ENCODE measurements at places on chromosomes 6 and 20.

DNA sequence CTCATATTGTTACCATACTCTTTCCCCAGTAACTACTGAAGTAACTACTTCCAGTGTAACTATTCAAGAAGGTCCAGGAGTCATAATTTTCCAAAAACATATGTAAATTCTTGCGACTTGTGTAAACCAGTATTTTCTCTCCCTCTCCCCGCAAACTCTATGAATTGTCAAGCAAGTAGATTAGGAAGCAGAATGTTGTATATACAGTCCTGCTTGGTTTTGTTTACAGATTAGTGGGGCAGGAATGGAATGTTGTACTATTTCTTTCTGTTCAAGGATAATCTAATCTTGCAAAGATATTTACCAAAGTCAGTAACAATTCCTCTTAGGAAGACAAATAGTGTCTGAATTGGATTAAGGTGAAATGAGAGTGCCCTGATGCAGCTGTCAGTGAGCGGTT is 234.9 kb upstream of the PLN start:
- no peak for DNase-seq

DNA sequence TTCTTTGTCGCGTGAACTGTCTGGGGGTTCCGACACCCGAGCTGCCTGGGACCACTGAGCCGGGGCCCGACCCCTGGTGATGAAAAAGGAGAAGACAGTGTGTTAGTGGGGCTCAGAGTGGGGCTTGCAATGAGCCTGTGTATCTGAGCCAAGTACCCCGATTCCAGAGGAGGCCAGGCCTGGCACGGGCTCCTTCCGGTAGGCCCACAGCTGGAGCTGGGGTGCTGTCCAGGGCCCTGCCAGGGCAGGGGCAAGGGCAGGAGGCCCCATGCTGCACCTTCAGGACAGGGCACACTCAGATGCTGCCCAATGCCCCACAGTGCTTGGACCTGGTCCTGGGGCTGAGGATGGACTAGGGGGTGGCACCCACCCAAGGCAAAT is 89.4 kb downstream of the TAF4 start:
- DNase-seq = no peak

GRCh38 chr20:62634330-62634967 is 7.9 kb upstream of the SLCO4A1 start:
- no peak for DNase-seq

DNA sequence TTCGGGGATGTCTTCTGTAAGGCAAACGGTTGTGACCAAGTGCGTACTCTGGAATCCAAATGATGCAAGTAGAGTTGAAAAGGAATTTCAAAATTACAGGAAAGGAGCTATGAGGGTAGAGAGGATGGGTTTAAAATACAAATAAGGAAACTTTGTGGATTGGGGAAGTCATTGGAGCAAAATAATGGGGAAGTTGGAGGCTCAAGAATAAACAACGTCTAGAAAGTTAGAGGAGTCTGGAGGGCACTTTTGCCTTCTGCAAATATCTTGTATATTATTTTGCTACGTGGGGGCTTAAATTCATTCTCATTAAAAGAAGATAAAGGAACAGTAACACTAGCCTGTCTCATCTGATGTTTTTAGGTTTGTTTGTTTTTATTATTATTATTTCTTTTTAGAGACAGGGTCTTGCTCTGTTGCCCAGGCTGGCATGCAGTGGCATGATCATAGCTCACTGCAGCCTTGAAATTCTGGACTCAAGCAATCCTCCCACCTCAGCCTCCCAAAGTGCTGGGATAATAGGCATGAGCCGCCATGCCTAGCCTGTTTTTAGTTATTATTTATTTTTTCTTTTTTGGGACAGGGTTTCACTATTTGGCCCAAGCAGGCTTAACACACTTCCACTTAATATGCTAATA is 55.0 kb upstream of the TNFAIP3 start:
- DNase-seq = no peak

DNA sequence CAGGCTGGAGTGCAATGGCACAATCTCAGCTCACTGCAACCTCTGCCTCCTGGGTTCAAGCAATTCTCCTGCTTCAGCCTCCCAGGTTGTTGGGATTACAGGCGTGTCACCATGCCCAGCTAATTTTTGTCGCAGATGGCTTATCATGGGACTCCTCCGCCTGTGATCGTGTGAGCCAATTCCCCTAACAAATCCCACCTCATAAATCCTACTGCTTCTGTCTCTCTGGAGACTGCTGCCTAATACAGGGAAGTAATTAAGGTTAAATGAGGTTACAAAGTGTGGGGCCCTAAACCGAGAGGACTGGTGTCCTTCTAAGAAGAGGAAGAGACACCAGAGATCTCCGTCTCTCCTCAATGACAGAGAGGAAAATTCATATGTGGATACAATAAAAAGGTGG is 52.0 kb downstream of the TRPC4AP start:
- no peak for DNase-seq

DNA sequence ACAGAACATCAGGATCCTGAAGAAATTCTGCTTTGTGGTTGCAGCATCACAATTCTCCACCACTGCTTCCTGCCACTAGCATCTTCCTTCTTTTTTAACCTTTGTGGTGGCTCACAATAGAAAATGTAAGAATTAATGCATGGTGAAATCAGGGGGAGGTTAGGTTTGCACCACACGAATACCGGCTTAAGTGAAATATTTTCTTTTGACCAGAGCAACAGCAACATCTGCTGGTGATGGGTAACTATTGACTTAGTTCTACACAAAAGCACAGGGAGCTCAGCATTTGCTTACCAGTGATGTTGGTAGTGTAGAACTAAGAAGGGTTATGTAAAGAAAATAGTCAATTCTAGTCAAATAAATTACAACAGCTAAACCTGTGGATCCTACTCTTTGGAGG is 280.5 kb downstream of the SYNE1 start:
- no peak for DNase-seq

DNA sequence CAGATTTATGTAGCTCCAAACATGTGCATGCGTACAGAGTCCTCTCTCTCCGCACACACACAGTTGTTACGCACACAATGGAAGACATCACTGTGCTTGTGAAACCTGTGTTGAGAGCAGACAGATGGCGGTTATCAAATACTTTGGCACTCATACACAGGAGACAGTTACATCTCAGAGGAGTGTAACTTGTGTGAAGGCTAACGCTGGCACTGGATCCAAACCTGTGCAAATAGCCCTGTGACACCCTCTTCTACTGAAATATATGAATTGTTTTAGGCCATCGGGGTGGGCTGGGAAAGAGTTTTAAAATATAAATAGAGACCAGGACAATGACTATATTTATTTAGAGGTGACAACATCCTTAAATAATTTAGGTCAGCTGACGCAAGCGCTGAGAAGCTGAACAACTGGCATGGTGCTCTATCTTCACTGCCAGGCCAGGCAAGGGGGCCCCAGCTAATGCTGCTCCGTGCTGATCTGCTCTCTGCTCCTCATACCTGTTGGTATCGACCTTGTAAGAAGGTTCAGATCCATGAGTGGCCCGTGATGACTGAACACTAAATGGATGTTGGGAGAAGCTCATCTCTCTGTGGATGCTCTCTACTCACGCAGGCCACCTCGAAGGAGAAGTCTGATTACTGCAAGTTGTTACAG is 69.4 kb downstream of the FOXC1 start:
- no peak for DNase-seq

DNA sequence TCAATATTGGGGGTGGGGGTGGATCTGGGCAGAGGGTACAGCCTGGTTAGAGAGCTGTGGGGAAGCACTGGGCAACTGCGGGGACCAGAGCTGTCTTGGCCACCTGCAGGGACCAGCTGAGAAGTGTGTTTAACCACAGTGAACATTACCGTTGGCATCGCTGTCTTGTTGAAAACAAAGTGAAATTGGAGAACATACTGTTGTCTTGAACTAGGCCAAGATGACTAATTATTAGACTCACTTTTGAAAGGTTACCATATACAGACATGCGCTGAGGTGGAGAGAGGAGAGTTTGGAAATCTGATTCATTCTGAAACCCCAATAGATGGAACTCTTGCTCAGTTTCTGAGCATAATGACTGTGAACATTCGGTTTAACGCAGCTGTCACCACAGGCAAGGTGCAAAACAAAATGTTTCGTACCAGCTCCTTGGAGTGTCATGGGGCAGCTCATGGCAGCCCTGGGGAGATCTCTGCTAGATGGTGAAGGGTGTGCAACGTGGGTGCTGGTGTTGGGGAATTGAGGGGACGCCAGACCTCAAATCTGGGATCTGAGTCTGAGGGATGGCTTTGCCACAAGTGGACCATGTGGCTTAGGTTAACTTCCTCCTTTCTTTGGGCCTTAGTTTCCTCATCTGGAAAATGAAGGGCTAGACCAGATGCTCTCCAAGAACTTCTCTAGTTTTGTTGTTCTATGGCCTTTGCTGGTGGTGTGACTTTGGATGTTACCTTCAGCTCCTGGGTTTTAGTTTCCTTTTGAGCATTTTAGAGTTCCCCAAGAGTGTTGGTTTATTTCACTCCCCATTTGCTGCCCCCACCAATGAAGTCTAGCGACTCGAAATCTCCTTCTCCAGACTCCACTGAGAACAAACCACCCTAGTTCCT is 24.6 kb upstream of the GTSF1L start:
- DNase-seq = no peak

DNA sequence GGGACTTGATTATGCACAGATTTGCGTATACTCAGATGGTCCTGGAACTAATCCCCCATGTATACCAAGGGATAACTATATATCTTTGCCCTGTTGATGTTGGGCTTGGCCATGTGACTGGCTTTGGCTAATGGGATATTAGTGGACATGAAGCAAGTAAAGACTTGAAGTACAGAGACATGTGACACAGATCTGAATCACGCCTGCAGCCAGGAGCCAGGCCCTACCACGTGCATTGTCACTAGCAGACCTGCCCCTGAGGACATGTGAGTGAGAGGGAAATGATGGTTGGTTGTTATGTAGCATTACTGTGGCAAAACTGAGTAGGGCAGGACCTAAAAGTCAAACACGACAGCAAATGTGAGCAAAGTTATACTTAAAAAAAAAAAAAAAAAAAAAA is 155.7 kb downstream of the AKAP7 start:
- DNase-seq = no peak

DNA sequence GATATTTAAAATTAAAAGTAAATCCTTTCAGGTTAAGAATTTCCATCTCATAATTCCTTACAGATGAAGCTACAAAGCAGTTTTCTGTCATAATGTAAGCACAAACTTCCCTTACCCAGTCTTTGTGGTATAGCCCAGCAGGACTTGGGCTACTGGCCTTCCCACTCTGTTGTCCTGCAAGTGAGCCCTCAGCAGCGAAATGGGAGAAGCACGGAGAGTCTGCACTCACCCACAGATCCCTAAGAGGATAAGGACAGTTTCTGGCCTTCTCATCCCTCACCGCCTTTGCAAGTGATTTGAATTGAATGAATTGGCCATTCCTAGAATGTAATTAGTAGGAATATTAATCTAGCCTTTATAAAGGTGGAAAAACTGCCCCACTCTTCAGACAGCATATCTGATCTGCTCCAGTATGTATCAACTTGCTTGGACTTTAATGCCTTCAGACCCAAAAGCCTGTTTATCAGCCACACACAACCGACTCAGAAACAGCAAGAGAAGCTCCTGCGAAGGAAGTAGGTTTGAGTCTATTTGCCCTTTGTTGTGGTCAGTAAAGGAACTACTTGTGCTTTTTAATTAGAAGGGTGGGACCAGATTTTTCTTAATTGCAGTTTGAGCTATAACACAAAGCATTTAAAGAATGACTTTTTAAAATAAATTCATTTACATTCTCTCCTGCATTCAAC is 29.9 kb upstream of the PRDM1 start:
- no peak for DNase-seq

- no peak for DNase-seq
Observed at GRCh38 chr20:51144476-51144875, 121.6 kb upstream of the KCNG1 start.

DNA sequence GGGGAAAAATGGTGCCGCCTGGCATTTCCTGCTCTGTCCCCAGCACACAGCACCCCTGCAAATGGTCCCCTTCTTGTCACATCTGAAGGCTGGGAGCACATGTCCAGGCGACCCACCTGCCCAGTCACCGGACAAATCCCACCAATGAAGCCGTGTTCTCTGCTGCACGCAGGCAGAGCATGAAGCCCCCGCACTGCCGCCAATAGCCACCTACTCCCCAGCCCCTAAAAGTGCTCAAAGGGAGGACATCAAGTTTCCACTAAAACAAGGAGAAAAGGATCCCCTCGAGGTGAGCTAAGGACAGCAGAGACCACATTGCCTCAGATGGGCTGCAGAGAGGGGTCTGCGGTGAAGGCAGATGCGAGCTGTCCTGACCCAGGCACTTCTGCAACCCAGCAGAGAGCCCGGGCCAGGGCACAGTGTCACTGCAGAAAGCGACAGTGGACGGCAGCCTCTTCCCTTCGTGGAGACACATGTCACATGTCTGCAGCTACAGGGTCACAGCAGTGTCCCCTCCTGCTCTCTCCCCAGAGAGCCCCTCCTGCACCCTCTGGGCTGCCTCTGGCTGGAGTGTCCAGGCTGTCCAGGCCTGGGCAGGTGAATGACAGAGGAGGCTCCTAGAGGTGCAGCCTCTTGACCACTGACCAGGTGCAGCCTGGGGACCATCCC is 221.5 kb downstream of the PREX1 start:
- no peak for DNase-seq

- DNase-seq = no peak
Observed at GRCh38 chr20:51098284-51098810, 75.4 kb upstream of the KCNG1 start.

DNA sequence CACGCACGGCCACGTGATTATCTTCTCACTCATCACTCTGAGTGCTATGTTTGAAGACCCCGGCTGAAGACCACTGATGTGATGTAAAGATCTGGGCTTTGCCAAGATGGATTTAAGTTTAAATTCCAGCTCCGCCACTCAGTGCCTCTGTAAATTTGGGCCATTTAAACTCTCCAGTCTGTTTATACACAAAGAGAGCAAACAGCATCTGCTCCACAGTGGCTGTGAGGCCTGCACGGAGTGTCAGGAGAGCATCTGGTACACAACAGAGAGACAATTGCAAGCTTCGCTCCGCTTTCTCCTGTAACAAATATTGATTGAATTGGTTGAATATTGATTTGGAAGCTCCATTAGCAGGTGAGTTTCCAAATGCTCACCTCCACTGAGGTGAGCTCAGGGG is 80.5 kb upstream of the FRMD1 start:
- no peak for DNase-seq

- no peak for DNase-seq
Observed at GRCh38 chr6:111920578-111920977, 47.3 kb upstream of the FYN start.

All from activated CD8-positive, alpha-beta memory T cell treated with anti-CD3 and anti-CD28 coated beads for 4 hours (primary cell).